Brain microvascular endothelial cell (primary cell): ENCODE measurements at places on chromosomes 7 and 10.

GRCh38 chr7:42104231-42104630, 132.8 kb downstream of the GLI3 start:
- no peak for DNase-seq

GRCh38 chr10:31153161-31153560, 121.5 kb upstream of the ZNF438 start:
- DNase-seq: no peak

DNA sequence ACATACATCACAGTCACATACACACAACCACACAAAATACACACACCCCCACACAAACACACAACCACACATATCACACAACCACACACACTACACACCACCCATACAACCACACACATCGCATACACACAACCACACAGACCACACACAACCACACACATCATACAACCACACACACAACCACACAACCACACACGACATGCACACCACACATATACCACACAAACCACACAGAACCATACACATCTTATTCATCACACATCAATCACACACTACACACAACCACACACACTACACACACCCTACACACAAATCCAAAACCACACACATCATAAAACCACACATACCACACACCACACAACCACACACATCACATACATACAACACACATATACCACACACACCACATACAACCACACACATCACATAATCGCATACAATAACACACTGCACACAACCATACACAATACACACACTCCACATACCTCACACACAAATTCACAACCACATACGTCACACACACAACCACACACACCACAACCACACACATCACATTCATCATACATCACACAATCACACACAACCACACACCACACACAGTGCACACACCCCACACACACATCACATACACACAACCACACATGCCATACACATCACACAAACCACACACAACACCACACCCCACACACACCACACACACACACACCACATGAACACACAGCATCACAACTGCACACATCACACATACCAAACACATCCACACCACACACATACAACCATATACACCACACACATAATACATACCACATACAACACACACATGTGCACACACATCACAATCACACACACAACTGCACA, 30.4 kb downstream of the GPRIN2 start:
- DNase-seq: no peak

- DNase-seq: no peak
Observed at GRCh38 chr7:40135317-40135610, 459 bp downstream of the SUGCT start.

- DNase-seq: no peak
Observed at GRCh38 chr10:775245-776075, 86.0 kb upstream of the DIP2C start.

- DNase-seq: no peak
Observed at GRCh38 chr7:150373049-150373801, 4.6 kb downstream of the REPIN1 start.

DNA sequence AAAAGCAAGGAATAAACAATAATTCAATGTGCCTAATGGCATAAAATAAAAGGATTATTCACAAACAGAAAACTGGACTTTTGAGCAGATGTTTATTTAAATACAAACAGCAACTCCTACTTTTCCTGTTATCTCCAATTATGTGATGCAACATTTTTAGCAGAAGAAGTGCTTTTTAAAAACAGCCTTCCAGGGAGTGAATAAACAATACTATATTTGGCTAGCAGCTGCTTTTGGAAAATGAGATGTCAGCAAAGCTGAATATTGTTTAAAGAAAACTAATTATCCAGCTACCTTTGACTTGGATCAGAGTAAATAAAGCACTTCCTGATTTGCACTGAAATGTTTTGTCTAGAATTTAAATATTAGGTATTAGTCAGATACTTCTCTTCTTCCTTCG, 23.2 kb downstream of the CDK1 start:
- DNase-seq: no peak

DNA sequence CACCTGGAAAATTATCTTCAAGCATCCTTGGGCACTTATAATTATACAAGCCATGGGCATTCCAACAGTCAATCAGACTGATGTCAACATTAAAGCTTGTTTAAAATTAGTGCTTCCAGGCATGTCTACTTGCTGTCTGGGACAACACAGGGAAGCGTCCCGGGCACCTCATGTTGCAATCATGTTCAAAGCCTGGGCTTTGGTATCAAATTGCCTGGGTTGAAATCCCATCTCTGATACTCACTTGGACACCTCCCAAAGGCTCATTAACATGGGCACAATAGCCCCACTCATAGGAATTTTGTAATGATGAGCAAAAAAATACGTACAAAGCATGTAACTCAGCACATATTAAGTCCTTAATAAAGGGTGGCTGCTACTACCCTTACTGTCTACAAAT, 14.4 kb downstream of the AIFM2 start:
- DNase-seq: no peak

DNA sequence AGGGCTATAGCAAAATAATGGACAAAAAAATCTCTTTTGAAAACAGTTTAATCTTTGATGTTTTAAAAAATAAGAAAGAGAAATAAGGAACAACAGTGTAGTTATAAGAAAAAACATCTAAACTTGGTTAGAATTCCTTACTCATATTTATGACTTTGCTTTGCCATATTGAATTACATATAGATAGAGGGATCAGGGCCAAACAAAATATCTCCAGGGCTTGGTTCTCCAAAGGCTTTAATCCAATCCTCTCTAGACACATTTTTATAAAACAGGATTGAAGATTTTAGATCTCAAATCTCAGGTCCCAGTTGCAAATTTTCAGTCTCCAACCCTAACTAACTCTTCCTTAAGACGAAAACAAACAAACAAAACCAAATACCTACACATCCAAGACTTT, 72.6 kb upstream of the RHOBTB1 start:
- DNase-seq: no peak

DNA sequence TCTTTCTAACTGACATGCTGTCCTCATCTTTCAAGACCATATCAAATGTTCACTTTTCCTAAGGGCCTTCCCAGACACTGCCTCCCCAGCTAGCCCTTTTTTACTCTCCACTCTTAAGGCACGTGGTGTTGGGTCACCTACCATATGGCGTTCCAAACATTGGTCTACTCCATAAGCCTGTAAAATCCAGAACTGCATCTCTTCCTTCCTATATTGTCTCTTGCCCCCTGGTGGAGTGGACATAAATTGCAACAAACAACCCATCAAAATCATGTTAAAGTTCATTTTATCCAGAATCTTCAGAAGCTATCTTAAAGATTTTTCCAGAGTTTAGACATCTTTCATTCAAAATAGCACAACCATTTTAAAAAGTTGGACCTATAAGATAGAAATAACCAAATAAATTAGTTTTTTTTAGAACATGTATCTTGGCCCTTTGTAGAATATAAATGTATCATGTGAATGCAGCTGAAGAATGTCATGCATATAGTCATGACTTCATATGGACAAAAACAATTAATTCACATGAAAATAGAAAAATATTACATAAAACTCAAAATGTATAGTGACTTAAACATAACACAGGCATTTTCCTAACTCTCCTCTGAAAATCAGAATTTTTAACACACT, 180.6 kb upstream of the CHRM2 start:
- peak; percentile 34 for DNase-seq

GRCh38 chr7:22695476-22696132, 31.4 kb upstream of the IL6 start:
- no peak for DNase-seq

- DNase-seq: no peak
Observed at GRCh38 chr10:55214608-55215007, 413.6 kb upstream of the PCDH15 start.
